CD4-positive, alpha-beta T cell (primary cell): ENCODE measurements at places on chromosomes 5 and 9.

DNA sequence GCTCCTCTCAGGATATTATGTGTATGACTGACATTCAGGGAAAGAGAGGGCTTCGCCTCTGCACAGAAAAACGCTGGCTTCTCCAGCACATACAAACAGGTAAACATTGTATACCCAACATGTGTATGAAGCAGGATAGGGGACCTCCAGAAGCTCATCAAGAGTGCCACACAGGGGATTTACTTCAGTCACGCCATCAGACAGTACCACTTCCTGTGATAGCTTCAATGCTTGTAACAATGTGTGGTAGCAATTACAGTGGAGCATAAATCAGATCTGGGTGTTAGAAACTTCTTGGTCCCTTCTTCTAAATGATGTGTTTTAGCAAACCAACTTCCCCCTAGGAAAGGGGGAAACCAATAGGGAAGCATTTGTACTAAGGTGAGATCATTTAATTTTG is 160.8 kb downstream of the TSSK1B start:
- DNase-seq = peak; percentile 15

- DNase-seq = no peak
These were observed 6.9 kb upstream of the TRMT10B start for GRCh38 chr9:37746448-37747270.

DNA sequence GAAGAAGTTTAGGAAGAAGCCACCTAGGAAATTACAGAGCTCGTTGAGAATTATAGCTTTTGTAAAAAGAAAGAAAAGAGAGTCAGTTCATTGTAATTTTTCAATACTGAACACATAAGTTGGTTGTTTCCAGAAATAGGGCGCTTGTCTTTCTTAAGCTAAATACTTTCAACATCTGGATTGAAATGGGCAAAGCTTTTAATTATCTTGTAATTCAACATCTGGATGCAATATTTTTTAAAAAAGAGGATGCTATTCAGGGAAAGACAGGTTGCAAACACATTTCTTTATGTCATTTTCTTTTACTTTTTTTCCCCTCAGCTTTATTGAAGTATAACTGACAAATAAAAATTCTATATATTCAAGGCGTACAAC is 100.7 kb upstream of the TRPC7 start:
- DNase-seq = no peak

DNA sequence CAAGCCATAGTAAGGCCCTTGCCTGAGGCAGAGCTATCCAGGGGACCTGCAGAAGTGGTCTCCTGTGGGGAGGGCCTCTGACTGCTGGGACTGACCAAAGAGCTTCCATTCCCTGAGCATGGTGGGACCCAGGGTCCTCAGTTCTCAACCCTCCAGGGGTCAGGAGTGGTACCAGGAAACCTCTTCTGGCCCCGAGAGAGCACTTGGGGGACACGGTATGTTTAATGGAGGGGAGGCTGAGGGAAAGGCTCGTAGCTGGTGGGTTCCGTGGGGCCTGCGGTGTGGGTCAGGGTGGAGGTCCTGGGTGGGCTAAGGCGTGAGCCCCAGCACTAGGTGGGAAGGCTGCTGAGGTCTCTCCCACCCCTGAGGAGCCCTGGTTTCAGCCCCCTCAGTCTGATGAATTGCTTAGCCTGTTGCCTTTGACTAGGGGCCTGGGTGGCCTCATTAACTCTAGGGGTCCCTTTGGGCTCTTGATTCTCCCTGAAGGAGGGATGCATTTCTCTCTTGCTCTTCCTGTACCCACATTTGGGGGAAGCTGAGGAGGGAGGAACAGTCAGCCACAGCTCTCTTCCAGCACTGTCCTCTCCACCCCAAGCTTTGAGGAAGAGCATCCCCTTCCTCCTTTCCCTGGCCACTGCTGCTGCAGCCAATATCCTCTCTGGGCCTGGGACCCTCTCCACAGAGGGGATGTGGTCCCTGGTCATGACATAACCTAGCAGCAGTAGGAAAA is 34.0 kb downstream of the CSF1R start:
- no peak for DNase-seq

- peak; percentile 58 for DNase-seq
These were observed 35.6 kb downstream of the TNFSF8 start for GRCh38 chr9:114894609-114895433.
